ENCODE measurements at places on chromosomes 12 and 14.

GRCh38 chr12:87216436-87216835, 812.8 kb downstream of the C12orf50 start:
- no peak overlapping the region for H3K4me3 ChIP-seq
- DNase-seq: no peak
- H3K27me3 ChIP-seq: no peaks in the 10 kb centered on the region
- H3K4me1 ChIP-seq: no peaks in the 10 kb centered on the region
- H3K36me3 ChIP-seq: no peaks in the 10 kb centered on the region

DNA sequence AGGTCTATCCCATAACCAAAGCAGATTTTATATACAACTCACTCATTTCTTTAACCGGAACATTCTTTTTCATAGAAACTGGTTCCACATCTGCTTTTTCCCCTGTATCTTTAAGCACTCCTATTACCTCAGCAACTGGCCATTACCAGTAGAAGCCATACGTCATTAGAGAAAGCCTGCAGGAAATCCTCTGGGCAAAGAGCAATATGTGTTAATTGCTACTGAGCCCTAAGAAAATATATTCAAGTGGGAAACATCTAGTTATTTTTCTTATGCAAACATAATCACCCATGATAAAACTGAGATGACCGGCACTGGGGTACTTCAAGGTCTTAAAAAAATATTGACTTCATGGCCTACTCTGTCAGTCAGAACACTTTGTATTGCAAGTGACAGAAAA, 28.2 kb upstream of the CPSF6 start:
- no peak for DNase-seq
- no peak overlapping the region for H3K4me3 ChIP-seq
- no peak overlapping the region for H3K27ac ChIP-seq
- H3K36me3 ChIP-seq: no peaks in the 10 kb centered on the region
- no peaks in the 10 kb centered on the region for H3K4me1 ChIP-seq
- H3K27me3 ChIP-seq: no peaks in the 10 kb centered on the region

DNA sequence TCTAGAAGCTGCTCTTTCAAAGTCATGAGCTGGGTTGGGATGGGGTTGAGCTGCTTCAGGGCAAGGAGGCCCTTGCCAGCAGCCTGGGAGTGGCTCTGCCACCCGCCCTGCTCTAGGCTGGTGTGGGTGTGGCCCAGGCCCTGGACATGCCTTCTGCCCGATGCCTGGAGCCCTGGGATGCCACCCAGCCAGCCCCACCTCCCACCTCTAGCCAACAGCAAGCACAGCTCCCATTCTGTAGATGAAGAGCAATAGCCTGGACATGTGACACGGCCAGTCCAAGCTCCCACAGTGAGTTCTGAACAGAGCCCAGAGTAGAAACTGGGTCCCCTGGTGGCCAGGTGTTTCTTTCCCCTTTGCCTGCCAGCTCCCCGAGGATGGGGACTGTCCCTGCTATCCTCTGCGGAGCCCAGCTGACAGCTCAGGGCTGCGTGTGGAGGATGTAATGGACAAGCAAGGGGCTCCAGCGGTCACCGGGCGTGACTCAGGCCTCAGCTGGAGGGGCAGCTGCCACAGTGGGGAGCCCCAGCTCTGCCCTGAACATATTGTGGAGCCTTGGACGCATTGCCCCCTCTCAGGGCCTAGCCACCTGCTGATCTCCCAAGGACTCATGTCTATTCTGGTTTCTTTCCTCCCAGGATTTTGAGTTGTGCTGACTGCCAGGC, 165.2 kb downstream of the TSPAN9 start:
- no peak overlapping the region for H3K27ac ChIP-seq
- H3K4me3 ChIP-seq: no peak overlapping the region

DNA sequence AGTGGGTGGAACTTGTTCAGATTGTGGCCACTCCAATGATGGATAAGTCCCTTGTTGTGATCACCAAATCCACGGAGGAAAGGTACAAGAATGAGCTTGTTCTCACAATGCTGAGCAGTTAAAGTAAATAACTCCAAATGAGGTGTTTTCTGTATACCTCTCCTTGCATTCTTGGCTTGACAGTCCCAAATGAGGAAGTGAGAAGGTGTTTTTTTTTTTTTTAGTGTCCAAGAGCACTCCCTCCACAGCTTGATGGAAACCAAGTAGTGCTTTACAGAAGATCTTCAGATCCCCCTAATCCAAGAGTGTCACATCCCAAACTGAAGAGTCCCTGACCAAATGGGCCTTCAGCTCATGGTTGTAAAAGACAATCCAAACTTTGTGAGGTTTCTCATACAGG, 153.6 kb downstream of the ATP23 start:
- H3K4me1 ChIP-seq: peaks cover 4% of the 10 kb centered on the region
- H3K27ac ChIP-seq: no peak overlapping the region
- no peaks in the 10 kb centered on the region for H3K36me3 ChIP-seq
- DNase-seq: no peak

GRCh38 chr12:105233041-105233905, 2.7 kb downstream of the APPL2 start:
- H3K27ac ChIP-seq: no peak overlapping the region
- H3K27me3 ChIP-seq: no peaks in the 10 kb centered on the region
- peaks cover 2% of the 10 kb centered on the region for H3K36me3 ChIP-seq
- H3K4me1 ChIP-seq: peaks cover 41% of the 10 kb centered on the region

GRCh38 chr14:66017927-66018326, 468.2 kb upstream of the CCDC196 start:
- no peak for DNase-seq
- H3K36me3 ChIP-seq: no peaks in the 10 kb centered on the region
- no peaks in the 10 kb centered on the region for H3K4me1 ChIP-seq
- H3K27ac ChIP-seq: no peak overlapping the region
- peaks cover 7% of the 10 kb centered on the region for H3K27me3 ChIP-seq

DNA sequence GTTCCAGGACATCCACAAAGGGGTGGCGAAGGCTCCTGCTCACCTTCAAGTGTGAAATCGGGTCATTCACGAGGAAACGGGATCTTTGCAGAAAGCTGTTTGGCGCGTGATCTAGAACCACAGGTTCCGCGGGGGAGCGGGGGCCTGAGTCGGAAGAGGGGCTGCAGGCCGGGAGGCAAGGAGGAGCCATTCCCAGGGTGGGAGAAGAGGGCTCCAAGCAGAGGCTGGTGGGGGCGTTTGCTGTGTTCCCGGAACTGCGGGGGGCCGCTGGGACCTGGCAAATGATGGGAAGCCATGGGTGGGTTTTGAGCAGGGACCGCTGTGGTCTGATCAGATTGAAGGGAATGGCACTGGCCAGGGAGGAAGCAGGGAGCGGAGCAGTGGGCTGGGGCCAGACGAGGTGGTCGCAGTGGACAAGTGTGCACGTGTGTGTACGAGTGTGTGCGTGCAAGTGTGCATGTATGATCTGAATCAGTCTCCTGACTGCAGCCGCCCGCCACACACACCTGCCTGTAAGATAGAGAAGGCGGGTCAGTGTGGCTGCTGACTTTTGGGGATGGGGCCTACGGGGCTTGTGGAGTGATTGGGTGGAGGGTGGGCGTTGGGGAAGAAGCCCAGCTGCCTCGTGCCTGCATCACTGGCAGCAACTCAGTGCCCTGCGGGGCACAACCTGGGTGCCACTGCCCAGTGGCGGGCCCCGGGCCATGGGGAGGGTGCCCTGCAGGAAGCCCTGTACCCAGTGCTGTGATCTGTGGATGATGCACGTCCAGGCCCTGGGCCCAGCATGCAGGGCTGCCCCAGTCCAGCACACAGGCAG, 141.9 kb downstream of the KIF26A start:
- H3K4me3 ChIP-seq: no peak overlapping the region
- H3K36me3 ChIP-seq: peaks cover 3% of the 10 kb centered on the region
- peak; percentile 3 for DNase-seq
- H3K27me3 ChIP-seq: peaks cover 44% of the 10 kb centered on the region
- peaks cover 4% of the 10 kb centered on the region for H3K4me1 ChIP-seq
